ENCODE measurements at places on chromosomes 7 and 10. TPM values are rescaled to one million over a fixed set of nuclear protein-coding genes. Genes with fewer than 3 reads are reported as not detected.

- peak overlapping the region; percentile 6 for H3K4me3 ChIP-seq
- no peaks in the 10 kb centered on the region for H3K36me3 ChIP-seq
- no peak overlapping the region for H3K27ac ChIP-seq
- peaks cover 9% of the 10 kb centered on the region for H3K4me1 ChIP-seq
- no peak for DNase-seq
These were observed 88.0 kb downstream of the RAPGEF5 start for GRCh38 chr7:22268884-22269421.

Gene CDNF
- total RNA-seq = 0.62 TPM

Gene TMEM130
- total RNA-seq = 0.22 TPM

GRCh38 chr10:111756217-111757061 lies 427.1 kb downstream of the GPAM start:
- no peak for DNase-seq
- no peaks in the 10 kb centered on the region for H3K4me1 ChIP-seq
- H3K27me3 ChIP-seq = peaks cover 36% of the 10 kb centered on the region
- H3K36me3 ChIP-seq = no peaks in the 10 kb centered on the region
- H3K4me3 ChIP-seq = no peak overlapping the region

Gene ADRB1
- 0.16 TPM for total RNA-seq

GRCh38 chr7:105890290-105890997 lies 14.0 kb upstream of the ATXN7L1 start:
- no peaks in the 10 kb centered on the region for H3K27me3 ChIP-seq
- H3K4me1 ChIP-seq = peaks cover 25% of the 10 kb centered on the region
- no peak overlapping the region for H3K4me3 ChIP-seq
- no peak for DNase-seq
- H3K36me3 ChIP-seq = peaks cover 9% of the 10 kb centered on the region

GRCh38 chr7:106065575-106066500 lies 46.3 kb downstream of the SYPL1 start:
- H3K27me3 ChIP-seq = no peaks in the 10 kb centered on the region
- no peak overlapping the region for H3K4me3 ChIP-seq
- H3K4me1 ChIP-seq = peaks cover 28% of the 10 kb centered on the region
- no peaks in the 10 kb centered on the region for H3K36me3 ChIP-seq
- no peak for DNase-seq
- no peak overlapping the region for H3K27ac ChIP-seq

Gene VSTM4
- total RNA-seq = not detected
